ENCODE measurements at places on chromosomes 5 and 9. TPM values are rescaled to one million over a fixed set of nuclear protein-coding genes. Genes with fewer than 3 reads are reported as not detected.

- DNase-seq = no peak
Measured at GRCh38 chr5:173902334-173902733, 14.2 kb downstream of the CPEB4 start.

DNA sequence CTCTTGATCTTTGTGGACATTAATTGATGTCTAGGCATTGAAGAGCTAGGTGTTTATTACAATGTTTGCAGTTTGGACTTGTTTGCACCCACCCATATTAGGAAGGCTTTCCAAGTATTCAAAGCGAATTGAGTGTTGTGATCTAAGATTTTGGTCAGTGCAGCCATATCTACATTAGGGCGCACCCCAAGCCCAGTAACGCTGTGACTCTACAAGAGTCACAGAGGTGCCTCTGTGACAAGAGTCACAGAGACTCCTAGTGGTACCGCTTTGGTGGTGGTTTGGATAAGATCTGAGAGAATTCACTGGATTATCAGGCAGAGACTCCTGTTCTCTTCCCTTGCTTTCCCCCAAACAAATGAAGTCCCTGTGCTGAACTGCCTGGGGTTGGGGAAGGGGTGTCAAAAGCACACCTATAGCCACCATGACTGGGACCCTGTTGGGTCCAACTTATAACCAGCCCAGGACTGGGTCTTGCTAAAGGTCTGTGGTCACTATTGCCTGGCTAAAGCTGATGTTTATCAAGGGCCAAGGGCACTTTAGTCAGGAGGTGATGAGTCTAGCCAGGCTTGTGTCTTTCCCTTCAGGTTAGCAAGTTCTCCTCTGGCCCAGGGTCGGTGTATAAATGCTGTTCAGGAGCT lies 114.1 kb upstream of the RIOK2 start:
- no peak for DNase-seq

GRCh38 chr5:132500931-132501628 lies 10.5 kb upstream of the IRF1 start:
- peak; percentile 75 for DNase-seq

CDH10 gene
- not detected for total RNA-seq

DNA sequence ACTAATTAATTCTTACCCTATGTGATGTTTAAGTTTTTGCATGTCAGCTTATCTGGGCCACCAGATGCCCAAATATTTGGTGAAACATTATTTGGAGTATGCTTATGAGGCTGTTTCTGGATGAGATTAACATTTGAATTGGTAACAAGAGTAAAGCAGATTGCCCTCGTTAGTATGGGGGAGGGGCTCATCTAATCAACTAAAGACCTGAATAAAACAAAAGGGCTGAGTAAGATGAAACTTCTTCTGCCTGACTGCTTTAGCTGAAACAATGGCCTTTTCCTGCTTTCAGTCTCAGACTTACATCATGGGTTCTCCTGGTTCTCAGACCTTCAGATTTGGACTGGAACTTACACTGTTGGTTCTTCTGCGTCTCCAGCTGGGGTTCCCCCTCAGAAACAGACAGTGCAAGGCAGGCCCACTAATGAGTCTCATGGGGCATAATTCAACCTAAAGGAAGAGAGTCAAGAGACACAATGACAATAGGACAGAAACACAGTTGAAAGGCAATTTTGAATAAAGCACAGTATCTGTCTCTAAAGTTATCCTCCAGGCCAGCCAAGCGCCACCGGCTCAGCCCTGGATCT lies 288.4 kb downstream of the CAAP1 start:
- DNase-seq = no peak

GRCh38 chr5:95848701-95849100 lies 26.2 kb upstream of the GLRX start:
- no peak for DNase-seq

TAF1L gene
- not detected for total RNA-seq

GRCh38 chr9:69081261-69081660 lies 45.7 kb downstream of the FXN start:
- no peak for DNase-seq

DNA sequence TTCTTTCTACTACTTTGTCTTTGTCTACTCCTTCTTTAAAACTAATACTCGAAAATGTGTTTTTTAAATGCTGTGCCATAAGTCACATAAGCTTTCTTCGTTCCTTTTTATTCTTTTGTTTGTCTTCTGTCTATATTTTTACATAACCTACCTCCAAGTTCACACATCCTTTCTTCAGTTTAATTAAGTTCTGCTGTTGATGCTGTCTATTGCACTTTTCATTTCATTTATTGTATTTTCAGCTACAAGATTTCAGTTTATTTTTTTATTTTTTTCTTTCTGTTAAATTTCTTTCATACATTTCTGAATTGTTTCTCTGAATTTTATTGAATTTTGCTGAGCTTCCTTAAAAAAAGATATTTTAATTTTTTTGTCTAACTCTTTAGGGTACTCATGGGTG lies 878.2 kb downstream of the MAT2B start:
- no peak for DNase-seq

COMMD10 gene
- total RNA-seq = 44.4 TPM

GRCh38 chr5:74272831-74273451 lies 367.6 kb downstream of the ENC1 start:
- DNase-seq = no peak

- no peak for DNase-seq
Measured at GRCh38 chr5:31807789-31808540, 169.0 kb downstream of the PDZD2 start.

DNA sequence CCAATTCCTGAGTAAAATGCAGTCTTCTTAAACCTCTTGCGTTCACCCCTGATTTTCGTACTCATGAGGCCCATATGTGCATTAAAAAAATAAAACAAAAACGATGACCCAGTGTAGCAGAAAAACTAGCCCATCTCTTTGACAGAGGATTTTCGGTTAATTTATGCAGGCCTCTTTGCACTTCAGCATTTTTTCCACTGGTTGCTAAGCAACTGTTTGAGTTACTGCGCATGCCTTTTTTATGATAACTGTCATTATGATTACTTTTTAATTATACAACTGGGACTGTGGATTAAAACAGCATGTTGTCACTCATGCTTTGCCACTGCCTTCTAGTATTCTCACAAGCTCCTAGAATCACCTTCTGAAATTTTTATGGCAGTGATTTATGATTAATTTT lies 165.0 kb downstream of the SMARCA2 start:
- no peak for DNase-seq
